Activated CD8-positive, alpha-beta memory T cell treated with anti-CD3 and anti-CD28 coated beads for 1 hour (primary cell): ENCODE measurements at places on chromosomes 13 and 19.

- no peak for DNase-seq
These were observed 2.0 kb downstream of the LENG9 start for GRCh38 chr19:54461613-54462012.

GRCh38 chr13:46012404-46012803 is 40.1 kb downstream of the ZC3H13 start:
- DNase-seq, result no peak

- no peak for DNase-seq
These were observed at the start of gene PCDH20 for GRCh38 chr13:61415749-61416148. Gene PCDH20, minus strand, starts transcription at chr13:61415849. Its CDS starts 691 bp downstream, at chr13:61415158.

DNA sequence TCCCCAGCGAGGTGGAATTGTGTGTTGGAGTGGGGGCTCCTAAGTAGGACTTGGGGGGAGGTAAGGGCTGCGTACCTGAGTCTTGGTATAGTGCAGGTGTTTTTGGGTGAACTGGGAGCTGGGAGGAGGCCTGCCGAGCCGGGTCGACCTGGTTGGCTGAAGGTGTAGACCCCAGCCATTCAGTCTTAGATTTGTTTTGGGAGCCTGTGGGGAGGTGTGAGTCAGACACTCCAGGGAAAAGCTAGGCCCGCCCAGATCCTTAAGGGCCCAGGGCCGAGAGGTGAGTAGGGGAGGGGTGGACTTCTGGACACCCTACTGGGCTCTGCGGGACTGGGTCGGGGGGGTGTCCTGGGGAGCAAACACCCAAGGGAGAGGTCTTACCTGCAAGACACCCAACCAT is 935 bp downstream of the CRB3 start:
- no peak for DNase-seq

- no peak for DNase-seq
These were observed 220.1 kb downstream of the FOXO1 start for GRCh38 chr13:40446365-40446764.

GRCh38 chr19:53432088-53432661 is 391 bp downstream of the ZNF761 start:
- DNase-seq, result no peak

GRCh38 chr19:17946965-17947784 is 14.4 kb downstream of the CCDC124 start:
- no peak for DNase-seq

GRCh38 chr19:28823338-28823961 is 389.5 kb downstream of the UQCRFS1 start:
- no peak for DNase-seq

- DNase-seq, result no peak
These were observed 4.1 kb upstream of the TLE6 start for GRCh38 chr19:2973229-2973628.

DNA sequence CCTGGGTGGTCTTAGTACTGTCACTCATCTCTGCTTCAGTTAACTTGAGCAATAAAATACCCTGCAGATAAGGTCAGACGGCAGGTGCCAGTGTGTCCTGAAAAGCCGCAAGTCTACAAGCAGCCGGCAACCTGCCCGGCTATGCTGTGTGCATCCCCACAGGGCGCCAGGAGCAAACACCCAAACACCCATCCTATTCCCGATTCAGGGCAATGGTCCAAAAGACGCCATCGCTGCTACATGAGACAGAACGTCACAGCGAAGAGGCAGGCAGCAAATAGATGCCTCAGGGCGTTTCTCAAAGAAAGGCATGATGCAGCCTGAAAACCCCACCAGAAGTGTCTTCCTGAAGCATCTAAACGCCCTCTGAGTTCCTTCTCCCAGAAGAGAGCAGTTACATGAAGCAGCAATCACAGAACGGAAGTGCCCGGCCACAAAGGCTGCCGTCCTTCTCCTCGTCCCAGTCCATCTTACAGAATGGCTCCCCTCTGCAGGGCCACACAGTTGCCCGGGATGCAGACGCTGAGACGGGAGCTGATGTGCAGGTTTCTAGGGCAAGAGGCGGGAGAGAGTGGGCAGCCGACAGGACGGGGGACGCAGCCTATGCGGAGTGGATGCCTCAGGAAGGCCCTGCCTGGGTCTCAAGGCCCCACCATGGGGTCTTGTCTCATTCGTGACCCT is 35.1 kb downstream of the RASA3 start:
- DNase-seq, result no peak

GRCh38 chr13:39918620-39919236 is 263.3 kb downstream of the COG6 start:
- DNase-seq, result no peak

DNA sequence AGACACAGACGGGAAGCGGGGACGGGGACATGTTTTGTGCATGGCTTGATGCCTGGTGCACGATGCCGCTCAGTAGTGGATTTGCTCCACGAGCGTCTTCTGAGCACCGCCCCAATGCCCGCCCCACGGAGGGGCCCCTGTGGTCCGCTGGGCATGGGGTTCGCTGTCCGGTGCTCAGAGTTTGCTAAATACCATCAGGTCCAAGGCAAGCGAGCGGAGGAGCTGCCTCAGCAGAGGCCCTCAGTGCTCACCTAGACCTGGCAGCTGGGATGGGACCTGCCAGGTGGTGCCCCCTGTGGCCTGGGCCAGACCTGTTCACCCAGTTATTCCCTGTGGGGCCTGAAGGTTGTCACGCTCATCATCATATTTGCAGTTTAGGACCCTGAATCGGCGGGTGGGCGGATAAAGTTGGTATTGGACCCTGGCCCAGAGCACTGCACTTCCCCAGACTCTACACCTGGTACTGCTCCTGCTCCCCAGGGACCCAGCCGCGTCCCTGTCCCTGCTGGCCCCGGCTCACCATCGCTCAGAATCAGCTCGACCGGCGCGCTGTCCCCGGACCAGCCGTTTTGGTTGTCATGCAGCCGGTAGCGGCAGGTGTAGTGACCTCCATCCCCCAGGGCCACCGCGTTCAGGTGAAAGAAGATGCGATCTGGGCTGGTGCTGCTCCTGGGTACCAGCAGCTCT is 2.3 kb downstream of the A1BG start:
- no peak for DNase-seq

- DNase-seq, result no peak
These were observed 6.3 kb upstream of the GARIN5A start for GRCh38 chr19:50482916-50483315.

GRCh38 chr13:70623239-70623638 is 515.0 kb upstream of the KLHL1 start:
- DNase-seq, result no peak

- no peak for DNase-seq
These were observed 673 bp downstream of the ZNF486 start for GRCh38 chr19:20167651-20168122.

DNA sequence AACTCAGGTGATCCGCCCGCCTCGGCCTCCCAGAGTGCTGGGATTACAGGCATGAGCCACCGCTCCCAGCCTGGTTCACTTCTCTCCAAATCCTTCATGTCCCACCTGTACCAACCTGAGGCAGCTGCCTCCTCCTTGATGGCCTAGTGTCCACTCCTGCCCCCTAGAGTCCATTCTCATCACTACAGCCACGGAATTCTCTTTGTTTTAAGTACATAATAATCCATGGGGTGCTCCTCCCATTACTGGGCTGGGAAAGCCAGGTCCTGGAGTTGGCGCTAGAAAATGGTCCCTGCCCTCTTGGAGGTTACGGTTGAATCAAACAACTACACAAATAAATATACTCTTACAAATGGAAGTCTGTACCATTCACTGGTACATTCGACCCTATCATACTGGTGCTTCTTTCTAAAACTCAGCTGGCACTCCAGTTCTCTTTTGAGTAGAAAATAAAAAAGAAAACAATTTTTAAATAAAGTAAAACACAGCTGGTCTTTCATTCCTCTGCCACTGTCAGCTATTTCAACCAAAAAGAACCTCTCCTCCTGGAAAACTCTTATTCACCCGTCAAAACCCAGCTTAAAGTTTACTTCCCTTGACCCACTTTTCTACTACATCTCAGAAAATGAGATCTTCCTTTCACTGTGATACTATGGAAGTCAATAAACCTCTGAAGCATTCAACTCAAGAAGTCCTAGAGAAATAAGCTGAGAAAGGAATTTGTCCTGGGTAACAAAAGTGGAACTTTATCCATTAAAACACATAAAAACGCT is 22.4 kb upstream of the ARHGEF18 start:
- DNase-seq, result no peak

- DNase-seq, result no peak
These were observed 7.1 kb downstream of the KCNN4 start for GRCh38 chr19:43773725-43774102.

GRCh38 chr13:28394422-28394821 is 100.5 kb downstream of the FLT1 start:
- no peak for DNase-seq

DNA sequence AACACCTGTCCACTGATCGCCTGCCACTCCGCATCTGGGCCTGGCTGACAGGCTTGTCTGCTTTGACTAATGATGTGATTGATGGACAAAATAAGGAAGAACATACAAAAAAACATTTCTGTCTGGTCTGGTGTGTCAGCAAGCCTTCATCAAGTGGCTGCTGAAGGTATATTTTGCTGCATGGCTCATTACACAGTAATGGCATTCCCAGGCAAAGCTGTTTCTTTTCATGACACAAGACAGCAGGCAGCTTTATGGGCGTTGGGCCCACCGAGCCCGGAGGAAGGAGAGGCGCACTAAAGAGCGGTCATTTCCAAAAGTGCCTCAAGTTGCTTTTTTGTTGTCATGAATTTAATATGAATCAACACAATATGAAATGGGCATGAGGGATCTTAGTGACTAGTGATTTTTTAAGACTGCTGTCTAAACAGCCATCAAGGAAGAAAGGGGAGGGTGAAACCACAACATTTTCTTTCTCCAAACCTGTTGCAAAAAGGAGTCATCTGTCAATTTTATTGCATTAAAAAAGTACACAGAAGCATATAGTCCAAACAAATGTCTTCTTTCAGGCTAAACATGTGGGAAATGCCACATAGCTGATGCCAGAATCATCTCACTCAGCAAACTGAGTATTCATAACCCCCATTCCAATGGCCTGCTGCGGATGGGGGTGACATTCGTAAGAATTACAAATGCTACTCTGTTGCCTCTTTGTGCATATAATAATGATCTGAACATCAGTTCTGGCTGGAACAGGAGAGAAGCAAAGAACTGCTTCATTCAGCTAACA is 476.6 kb downstream of the ZNF536 start:
- DNase-seq, result no peak

DNA sequence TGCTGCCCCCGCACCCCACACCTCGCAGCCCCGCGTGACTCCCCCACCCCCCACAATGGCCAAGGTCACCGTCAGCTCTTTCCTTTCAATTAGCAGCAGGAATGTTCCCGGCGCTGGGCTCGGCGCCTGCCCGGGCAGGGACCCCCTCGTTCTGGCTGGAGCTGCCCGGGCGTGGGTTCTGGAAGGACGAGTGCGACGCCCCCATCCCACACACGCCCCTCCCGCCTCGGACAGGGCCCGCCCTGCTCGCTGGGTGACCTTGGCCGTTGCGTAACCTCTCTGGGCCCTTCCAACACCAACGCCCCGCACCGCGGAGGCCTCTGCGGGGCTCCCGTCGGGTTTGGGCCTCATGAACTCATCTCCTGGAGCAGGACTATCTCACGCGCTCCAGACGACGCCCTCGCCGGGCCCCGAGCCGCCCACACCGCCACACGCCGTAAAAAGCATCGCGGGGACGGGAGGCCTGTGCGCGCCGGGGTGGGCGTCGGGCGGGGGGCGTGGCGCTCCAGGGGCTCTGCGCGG is 10.3 kb downstream of the PALM start:
- DNase-seq, result no peak

DNA sequence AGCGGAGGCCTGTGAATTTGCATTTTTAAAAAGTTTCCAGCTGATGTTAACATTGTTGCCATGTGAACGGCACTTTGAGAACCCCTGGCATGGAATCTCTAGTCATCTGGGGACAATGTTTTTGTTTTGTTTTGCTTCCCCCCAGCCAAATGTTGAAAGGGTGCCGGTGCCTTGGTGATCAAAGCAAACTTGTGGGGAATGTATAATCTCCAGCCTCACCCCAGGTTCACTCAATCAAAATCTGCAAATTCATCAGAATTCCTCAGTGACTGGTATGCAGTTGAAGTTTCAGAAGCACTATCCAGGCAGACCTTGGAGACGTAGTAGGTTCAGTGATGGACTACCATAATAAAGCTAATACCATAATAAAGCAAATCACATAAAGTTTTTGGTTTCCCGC is 428.7 kb downstream of the MYO16 start:
- DNase-seq, result no peak

- DNase-seq, result no peak
These were observed 1314.9 kb downstream of the PCDH9 start for GRCh38 chr13:65915195-65915594.

GRCh38 chr19:3335431-3336350 is 30.7 kb upstream of the NFIC start:
- DNase-seq, result no peak

GRCh38 chr13:107534548-107534947 is 680.8 kb downstream of the LIG4 start:
- DNase-seq, result no peak
